ENCODE measurements at places on chromosomes 12 and 14.

- DNase-seq: no peak
Observed at GRCh38 chr12:91851741-91852477, 293.7 kb downstream of the BTG1 start.

GRCh38 chr12:57157588-57158173, 10.3 kb upstream of the LRP1-AS start:
- DNase-seq: no peak

DNA sequence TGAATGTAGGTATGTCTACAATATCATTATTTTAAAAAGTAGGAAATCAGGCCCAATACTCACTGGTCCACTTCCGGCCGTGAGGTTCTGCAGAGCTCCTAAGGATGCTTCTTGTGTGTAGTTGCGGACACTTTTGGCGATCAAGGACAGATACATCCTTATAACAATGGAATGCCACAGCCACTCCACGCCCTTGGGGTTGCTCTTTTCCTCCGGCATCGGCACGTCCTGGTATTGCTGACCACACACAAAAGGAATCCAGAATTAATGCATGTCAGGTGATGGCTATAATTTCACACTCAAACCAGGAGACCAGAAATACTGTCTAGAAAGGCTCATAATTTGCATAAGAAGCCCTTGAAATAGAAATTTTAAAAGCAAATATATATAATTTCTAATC, 65.6 kb upstream of the YARS2 start:
- no peak for DNase-seq

DNA sequence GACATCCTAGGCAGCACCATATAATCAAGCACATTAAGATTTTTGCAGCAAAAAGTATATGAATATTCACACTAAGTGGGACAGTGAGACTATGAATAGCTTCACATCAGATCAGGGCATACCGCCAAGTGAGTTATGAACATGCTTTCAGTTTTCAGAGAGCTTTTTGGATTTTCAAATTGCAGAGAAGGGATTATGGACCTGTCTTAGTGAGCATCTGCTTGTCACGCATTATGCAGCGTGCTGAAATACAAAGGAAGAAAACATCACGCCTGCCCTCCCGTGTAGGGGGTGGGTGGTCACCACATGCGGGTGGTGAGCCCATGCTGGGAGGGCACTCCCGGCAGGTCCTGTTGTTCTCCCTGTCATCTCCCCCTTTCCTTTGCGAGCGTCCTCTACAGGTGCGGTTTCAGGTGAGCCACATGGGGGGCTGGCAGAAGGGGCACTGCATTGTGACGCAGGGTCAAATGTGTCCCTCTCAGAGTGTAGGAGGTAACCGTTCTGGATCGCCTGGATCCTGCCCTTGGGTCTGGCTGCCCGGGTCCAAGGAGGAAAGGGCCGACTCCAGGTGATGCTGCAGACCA, 42.6 kb downstream of the TRAF3 start:
- no peak for DNase-seq

GRCh38 chr12:162467-163307, 51.3 kb downstream of the SLC6A12 start:
- no peak for DNase-seq

GRCh38 chr12:111024205-111024801, 103.9 kb upstream of the MYL2 start:
- peak; percentile 12 for DNase-seq

- DNase-seq: no peak
Observed at GRCh38 chr12:29901585-29901984, 117.8 kb upstream of the TMTC1 start.

- no peak for DNase-seq
Observed at GRCh38 chr14:22485178-22485577, 103.8 kb downstream of the DAD1 start.

- DNase-seq: no peak
Observed at GRCh38 chr12:10179776-10180181, 947 bp downstream of the TMEM52B start.
